Progenitor cell of endocrine pancreas (in vitro differentiated cells): ENCODE measurements at places on chromosomes 1 and 21.
A peak's percentile ranks its signal among the peaks of the same experiment; 100 is the strongest.

GRCh38 chr1:53182716-53183094 lies 13.9 kb upstream of the CPT2 start:
- DNase-seq = no peak

GRCh38 chr1:202034683-202035462 lies 24.5 kb downstream of the ELF3 start:
- peak; percentile 76 for DNase-seq

- no peak for DNase-seq
Observed at GRCh38 chr1:222018041-222018440, 276.2 kb upstream of the DUSP10 start.

DNA sequence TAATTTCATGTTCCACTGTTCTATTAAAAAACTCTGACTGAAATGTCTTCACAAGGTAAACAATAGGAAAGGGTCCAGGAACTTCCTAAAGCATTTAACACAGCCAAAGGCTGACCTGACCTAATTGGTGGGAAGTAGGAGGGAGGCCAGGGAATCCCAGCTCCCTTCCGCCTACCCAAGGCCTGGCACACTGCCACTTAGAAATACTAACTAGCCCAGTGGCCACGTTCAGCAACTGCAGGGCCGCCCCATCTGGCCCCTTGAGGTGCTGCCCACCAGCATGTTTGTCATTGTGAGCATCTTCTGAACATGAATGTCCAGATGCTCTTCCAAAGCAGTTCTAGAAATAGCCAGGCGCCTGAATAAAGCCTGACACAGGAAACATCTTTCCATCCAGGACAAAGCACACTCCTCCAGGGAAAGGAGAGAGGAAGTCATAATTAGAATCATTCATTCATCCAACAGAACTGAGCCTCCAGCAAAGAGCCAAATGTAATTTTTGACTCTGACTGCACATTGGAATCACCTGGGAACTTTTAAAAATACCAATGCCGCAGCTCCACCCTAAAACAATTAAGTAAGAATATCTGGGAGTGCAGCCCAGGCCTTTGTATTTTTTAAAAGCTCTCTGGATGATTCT lies 44.6 kb upstream of the BCL9 start:
- DNase-seq = no peak

DNA sequence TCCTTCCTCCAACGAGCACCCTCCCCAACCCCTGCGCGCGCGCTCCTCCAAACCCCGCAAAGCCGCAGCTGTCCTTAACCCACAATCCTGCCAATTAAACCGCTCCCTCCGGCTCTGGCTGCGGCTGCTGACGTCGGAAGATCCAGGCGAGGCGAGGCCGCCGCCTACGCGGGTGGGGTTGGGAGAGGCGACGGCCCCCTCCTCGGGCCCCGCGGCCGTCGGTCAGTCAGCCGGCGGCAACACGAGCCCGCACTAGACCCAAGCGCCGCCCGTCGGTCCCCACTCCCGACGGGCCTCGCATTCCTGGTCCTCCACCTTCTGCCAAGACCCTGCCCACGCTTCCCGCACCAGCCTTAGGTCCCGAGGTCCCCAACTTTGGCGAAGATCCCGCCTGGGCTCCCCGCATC lies 75.4 kb downstream of the VWA5B1 start:
- DNase-seq = no peak

DNA sequence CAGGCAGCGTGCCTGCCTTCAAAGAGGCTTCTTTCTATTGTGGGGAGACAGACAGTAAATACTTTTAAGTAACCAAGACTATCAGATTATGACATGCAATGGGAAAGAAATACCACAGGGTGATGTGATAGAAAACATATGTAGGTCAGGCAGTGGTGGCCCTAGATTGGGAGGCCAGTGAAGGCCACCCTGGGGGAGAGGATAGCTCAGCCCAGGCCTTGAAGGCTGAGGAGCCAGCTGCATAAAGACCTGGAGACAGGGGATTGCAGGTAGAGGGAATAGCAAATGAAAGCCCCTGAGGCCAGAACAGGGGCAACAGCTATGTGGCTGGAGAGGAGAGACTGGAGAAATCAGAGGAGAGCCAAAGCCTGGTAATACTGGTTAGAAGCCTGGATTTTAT lies 4.0 kb downstream of the SOX13 start:
- no peak for DNase-seq

- peak; percentile 7 for DNase-seq
Observed at GRCh38 chr21:46079352-46080170, 18.4 kb upstream of the COL6A2 start.

DNA sequence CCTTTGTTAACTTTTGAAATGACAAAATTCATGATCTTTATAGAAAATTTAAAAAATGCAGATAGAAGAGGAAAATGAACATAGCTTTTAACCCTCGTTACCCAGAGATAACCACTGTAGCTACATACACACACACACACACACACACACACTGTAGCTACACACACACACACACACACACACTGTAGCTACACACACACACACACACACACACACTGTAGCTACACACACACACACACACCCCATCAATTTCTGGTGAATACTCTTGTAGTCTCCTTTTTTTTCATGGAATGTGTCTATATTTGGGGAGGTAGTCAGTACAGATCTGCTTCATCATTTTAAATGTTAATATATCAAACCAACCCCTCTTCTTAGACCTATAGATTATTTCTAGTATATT lies 58.5 kb downstream of the SH3BGR start:
- no peak for DNase-seq

DNA sequence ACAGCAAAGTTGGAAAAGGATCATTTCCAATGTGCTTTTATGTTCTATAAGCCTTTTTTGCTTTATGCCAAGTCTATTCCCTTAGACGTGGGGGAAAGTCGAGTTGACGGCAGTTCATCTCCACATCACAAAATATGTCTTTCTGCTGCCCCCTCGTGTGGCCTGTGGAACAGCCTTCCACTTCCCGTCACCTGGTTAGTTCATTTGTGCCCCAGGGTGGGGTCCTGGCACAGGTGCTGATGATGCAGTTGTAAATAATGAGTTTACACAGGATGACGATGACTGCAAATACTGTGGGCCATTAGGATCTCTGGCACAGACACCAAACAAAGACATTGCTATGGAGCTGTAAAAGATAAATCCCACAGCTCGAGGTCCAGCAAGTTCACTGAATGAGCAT lies 10.0 kb upstream of the OTUD3 start:
- DNase-seq = no peak

- DNase-seq = no peak
Observed at GRCh38 chr1:10657088-10657847, 139.2 kb downstream of the CASZ1 start.

GRCh38 chr1:185432948-185433347 lies 115.9 kb upstream of the IVNS1ABP start:
- DNase-seq = no peak

- DNase-seq = no peak
Observed at GRCh38 chr21:32253215-32253641, 25.6 kb downstream of the MIS18A start.

- no peak for DNase-seq
Observed at GRCh38 chr1:87154384-87154783, 174.3 kb upstream of the LMO4 start.

DNA sequence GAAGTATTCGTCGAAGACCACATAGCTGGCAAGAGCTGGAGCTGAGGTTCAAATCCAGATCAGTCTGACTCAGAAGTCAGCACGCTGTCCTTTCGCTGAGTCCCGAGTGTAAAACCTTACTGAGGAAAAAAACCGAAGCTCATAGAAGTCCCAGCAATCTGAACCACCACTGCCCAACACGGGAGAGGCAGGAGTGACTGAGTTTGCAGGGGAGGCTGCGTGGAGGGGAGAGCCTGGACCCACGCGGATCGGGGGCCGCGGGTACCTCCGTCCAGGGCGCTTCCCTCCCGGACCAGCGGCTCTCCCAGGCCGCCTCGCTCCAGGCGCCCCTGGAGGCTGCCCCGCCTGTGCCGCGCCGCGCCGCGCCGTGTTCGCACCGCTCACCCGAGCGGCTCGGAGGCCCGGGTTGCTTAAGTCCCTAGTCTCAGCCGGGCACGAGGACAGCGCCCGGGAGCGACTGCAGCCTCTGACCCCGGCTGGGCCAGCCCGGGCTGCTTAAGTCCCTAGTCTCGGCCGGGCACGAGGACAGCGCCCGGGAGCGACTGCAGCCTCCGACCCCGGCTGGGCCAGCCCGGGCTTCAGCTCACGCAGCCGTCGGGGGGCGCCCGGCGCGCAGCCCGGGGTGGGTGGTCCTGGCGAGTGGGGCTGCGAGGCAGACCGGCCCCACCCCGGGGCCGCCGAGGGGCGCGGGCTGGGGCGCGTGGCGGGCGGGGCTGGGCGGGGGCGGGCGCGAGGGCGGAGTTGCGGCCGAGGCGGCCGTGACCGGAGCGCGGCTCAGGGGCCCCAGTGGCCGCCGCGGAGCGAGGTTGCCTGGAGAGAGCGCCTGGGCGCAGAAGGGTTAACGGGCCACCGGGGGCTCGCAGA lies at the start of gene ADAMTSL4:
ADAMTSL4 (plus strand) TSS at position 777 of the 864 bp plus-strand sequence. CDS start 2,881 bp downstream, outside the sequence.
- peak; percentile 54 for DNase-seq

- no peak for DNase-seq
Observed at GRCh38 chr21:41180752-41181151, 12.8 kb downstream of the BACE2 start.

GRCh38 chr1:210603123-210603522 lies 274.4 kb downstream of the HHAT start:
- no peak for DNase-seq

- no peak for DNase-seq
Observed at GRCh38 chr1:2486558-2486957, 10.5 kb downstream of the PLCH2 start.

GRCh38 chr1:32289256-32289655 lies 2.6 kb upstream of the HDAC1 start:
- no peak for DNase-seq

DNA sequence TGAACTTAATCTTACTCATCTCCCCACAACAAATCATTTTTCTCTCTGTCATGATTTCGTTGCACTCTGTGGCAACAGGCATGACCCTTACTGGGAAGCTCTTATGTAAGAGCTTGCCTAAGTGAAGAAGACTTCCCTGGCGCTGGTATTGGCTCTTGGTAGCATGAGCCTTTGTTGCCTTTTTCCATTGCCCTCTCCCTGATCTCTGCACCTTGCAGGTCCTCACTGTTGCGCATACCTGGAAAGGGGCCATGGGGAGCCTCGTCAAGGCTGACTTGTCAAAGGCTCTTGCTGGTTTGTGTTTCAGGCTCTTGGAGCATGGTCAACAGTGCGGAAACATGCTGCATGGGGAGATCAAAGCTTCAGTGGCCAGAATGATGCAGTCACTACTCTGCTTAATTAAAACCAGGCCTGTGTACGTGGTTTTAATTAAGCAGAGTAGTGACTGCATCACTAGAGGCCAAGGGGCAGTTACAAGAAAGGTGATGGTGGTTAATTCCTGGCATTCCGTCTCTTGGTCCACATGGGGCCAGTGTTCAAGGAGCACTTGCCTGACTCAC lies 141.3 kb downstream of the SPATA46 start:
- DNase-seq = no peak

- no peak for DNase-seq
Observed at GRCh38 chr1:221801773-221802516, 60.1 kb upstream of the DUSP10 start.

- no peak for DNase-seq
Observed at GRCh38 chr1:15370781-15371520, 38.7 kb upstream of the EFHD2 start.

DNA sequence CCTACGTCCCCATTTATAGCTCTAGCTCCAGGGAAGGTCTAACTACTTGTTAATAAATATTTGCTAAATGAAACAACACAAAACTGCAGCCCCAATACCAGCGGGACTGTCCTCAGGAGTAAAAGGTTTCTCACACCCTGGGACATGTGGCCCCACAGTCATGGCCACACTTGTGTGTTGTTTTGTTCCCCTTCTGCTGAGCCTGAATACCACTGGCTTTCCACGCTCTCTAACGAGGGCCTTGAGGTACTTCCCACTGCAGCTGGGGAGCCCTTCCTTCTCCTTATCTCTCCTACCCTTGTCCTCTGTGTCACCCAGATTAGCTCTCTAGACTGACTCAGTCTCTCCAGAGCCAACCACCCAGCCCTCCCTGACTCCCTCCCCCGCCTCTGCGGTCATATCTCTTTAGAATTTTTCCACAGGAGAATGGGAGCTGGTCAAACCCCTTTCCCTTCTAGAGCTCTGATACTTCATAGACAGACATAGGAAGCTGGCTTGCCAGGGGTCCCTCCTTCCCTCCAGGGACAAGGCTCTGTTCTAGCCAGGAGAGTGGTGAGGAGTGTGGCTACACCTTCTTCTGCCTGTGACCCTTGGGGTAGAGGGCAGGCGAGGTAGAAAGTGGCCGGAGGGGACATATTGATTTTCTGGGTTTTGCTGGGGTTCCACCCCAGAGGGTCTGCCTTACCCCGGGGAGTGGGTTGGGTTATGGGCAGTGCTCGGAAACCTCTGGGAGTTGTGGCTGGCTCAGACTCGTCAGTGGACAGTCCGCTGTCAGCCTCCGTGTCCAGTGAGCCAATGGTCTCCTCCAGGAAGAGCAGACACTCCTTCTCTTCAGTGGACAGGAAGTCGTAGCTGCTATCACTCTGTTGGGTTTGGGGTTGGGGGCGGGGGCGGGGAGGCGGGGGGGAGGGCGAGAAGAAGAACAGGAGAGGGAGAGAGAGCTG lies 8.1 kb downstream of the C1orf116 start:
- no peak for DNase-seq

DNA sequence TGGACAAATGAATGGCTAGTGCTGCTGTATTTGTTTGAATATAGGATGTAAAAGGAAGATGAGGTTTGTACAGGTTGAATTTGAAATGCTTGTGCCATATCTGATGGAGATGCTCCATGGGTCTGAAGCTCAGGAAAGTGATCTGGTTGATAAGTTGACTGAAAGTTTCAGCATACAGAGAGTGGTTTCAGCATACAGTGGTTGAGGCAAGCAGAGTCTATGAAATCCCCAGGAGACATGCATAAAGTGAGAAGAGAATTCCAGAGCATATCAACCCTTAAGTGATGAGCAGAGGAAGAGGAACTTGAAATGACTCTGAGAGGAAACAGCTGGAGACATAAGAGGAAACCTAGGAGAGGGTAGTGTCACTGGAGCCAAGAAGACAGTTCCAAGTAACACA lies 21.7 kb downstream of the TCHHL1 start:
- DNase-seq = no peak

DNA sequence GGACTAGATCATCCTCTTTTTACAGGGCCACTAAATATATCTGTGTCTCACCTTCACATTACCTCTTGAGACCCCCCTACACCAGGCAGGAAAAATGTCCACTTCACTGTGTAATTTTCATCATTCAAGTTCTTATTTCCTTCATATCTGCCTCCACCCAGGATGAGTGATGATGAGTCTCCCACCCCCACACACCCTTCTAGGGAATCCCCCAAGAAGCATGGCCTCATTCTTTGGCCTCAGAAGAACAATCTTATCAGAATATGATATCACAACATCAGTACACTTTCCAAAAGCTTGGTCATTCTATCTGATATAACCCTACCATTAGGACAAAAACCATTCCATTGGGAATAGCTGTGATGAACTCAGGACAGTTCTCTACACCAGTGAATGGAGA lies 170.3 kb upstream of the DUSP10 start:
- no peak for DNase-seq

- DNase-seq = no peak
Observed at GRCh38 chr1:55957276-55957675, 622.1 kb downstream of the PLPP3 start.

GRCh38 chr1:74356493-74356892 lies 121.3 kb downstream of the TNNI3K start:
- no peak for DNase-seq

- no peak for DNase-seq
Observed at GRCh38 chr1:229271448-229272159, 693 bp downstream of the RAB4A start.
